Naive thymus-derived CD8-positive, alpha-beta T cell (primary cell): ENCODE measurements at places on chromosomes 3 and 15.

DNA sequence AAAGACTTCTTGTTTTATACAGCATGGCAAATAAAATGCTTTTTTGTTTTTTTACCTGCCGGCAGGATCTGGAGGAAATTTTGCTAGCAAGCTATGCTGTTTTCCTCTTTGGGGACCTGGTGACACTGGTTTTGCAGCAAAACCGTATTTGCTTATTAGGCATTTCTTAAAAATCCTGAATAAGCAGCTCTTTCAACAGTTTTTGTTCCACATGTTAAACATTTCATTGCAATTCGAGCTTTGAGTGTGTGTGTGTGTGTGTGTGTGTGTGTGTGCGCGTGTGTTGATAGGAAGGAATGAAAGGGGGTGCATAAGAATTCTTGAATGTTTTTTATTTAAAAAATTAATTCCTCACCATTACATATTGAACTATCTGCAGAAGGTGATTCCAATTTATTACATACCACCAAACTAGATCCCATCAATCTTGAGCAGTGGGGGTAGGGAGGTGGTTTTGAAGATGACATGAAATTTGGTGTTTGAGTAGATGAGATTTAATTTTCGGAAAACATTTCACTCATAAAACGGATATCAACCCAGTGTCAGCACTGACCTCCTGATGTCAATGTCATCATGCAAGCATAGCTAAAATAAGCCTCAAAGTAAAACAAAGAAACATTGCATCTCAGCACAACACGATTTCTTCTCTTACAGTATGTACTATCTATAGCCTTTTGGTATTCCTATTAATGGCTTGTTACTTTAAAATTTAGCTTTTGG lies 17.3 kb downstream of the ZBTB38 start:
- DNase-seq: no peak
- no peak overlapping the region for H3K27ac ChIP-seq
- H3K4me3 ChIP-seq: no peak overlapping the region
- H3K4me1 ChIP-seq: peaks cover 1% of the 10 kb centered on the region

DNA sequence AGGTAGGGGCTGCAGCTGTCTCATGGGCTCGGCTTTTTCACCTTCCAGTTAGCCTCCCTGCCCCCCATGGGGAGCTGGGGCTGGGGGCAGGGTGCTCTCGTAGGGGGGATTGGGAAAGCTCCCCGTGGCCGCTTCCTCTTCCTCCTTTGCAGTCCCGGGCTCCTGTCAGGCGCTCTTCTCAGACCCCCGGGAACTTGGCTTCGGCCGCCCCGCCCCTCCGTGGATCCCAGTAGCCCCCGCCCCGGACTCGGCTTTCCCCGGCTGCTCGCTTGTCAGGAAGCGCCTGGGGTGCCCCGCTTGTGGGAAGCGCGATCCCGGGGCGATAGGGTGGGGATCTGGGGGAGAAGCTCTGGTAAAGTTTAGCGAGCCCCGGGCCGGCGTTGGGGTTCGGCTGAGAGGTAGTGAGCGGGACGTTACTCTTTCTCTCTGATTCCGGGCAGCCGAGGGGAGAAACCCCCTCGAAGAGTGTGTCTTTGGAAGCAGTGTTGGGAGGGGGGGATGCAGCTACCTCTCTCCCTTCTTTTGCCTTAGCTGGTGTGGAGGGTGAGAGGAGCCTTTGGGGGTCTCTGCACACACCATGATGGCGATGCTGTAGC lies 611 bp downstream of the PIAS1 start:
- peaks cover 42% of the 10 kb centered on the region for H3K4me1 ChIP-seq
- peak; percentile 34 for DNase-seq
- H3K4me3 ChIP-seq: peak overlapping the region; percentile 89
- peak overlapping the region; percentile 94 for H3K27ac ChIP-seq

DNA sequence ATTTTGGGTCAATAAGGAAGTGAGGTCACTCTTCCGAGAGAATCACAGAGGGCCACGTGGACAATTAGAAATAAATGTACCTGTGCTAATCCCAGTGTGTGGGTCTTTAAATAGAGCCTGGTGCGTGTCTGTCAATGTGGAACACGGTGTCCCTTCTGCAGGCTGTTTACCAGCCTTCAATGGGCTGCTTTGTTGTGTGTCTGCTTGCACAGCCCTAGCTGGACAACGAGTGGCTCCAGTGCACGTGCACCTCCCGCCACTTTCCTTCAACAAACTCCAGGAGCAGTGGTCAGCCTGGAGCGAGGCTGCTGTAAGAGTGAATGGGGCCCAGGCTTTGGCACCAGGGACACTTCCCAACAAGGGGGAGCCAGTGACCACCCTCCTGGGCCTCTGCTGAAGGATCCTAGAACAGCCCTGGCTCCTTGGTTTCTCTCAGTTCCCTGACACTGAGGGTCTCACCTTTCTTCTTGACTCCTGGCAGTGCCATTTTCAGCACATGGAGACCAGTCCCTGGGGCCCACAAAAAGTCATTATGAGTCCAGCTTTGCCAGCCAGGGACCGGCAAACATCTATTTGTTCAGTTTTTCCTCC lies 76.1 kb downstream of the ISG20 start:
- H3K4me3 ChIP-seq: no peak overlapping the region
- no peaks in the 10 kb centered on the region for H3K36me3 ChIP-seq
- DNase-seq: no peak
- H3K4me1 ChIP-seq: peaks cover 3% of the 10 kb centered on the region
- no peak overlapping the region for H3K27ac ChIP-seq
- H3K27me3 ChIP-seq: peaks cover 17% of the 10 kb centered on the region

- H3K4me3 ChIP-seq: no peak overlapping the region
- DNase-seq: no peak
- H3K4me1 ChIP-seq: no peaks in the 10 kb centered on the region
- no peak overlapping the region for H3K27ac ChIP-seq
- no peaks in the 10 kb centered on the region for H3K36me3 ChIP-seq
- H3K27me3 ChIP-seq: no peaks in the 10 kb centered on the region
Measured at GRCh38 chr15:101058735-101059134, 139.6 kb downstream of the LRRK1 start.

- no peaks in the 10 kb centered on the region for H3K36me3 ChIP-seq
- DNase-seq: no peak
- H3K27me3 ChIP-seq: peaks cover 5% of the 10 kb centered on the region
- no peak overlapping the region for H3K4me3 ChIP-seq
Measured at GRCh38 chr15:32830241-32830640, 112.4 kb downstream of the GREM1 start.

DNA sequence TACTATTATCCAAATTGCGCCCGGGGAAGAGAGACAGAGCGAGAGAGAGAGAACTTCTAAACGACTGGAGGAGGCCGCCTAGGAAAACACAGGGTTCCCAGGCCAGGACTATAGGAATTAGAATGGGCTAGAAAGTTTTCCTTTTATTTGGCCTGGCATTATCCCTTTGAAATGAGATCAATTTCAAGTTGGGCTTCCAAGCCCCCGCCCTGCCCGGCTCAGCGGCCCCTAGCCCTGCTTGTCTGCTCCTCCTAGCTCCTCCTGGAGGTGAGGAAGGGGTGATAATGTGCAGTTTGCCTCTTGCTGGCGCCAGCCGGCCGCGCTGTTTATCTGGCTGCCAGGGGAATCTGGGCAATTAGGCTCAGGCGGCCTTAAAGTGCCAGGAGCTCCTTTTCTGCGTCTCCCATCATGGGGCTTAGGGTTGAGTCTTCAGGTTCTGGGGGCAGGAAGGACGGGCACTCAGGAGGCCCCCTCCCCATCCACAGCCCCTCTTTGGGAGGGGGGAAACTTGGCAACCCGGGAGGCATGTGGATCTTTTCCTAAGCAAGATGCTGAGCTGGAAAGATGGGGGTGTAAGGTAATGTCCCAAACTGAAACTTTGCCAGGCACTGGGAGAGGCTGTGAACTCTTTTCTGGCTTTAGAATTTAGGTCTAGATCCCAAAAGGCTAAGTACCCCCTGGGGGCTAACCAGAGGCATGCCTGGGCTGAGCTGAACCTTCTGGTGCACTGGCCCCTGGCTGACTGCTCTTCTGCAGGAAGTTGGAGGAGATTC lies 5.5 kb downstream of the SMAD6 start:
- peaks cover 3% of the 10 kb centered on the region for H3K36me3 ChIP-seq
- no peak overlapping the region for H3K4me3 ChIP-seq
- peaks cover 4% of the 10 kb centered on the region for H3K4me1 ChIP-seq
- peaks cover 10% of the 10 kb centered on the region for H3K27me3 ChIP-seq
- DNase-seq: no peak
- H3K27ac ChIP-seq: no peak overlapping the region

- no peaks in the 10 kb centered on the region for H3K36me3 ChIP-seq
- H3K27me3 ChIP-seq: peaks cover 8% of the 10 kb centered on the region
- H3K4me1 ChIP-seq: no peaks in the 10 kb centered on the region
Measured at GRCh38 chr3:131960324-131960723, 74.5 kb downstream of the CPNE4 start.

GRCh38 chr3:49173792-49174170 lies 2.4 kb downstream of the KLHDC8B start:
- no peaks in the 10 kb centered on the region for H3K36me3 ChIP-seq
- H3K4me3 ChIP-seq: no peak overlapping the region
- no peak for DNase-seq
- H3K4me1 ChIP-seq: peaks cover 31% of the 10 kb centered on the region
- peaks cover under 1% of the 10 kb centered on the region for H3K27me3 ChIP-seq
- H3K27ac ChIP-seq: no peak overlapping the region

DNA sequence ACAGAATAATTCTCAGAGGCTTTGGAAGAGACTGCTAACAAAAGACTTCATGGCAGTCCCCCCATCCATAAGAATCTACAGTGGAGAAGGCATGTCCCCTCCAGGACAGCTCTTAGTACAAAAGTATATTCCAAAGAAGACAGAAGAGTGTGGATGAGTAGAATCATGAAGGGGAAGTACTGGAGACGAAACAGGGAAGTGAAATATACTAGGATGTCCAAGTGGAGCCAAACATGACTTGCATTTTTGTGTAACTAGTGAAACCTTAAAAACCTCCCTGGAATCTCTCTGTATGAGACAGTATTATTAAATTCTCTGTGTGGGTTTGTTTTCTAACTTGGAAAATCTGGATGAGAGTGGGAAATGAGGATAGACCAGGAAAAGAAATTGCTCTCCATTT lies 312.4 kb downstream of the RSL24D1 start:
- H3K27me3 ChIP-seq: peaks cover 18% of the 10 kb centered on the region
- no peaks in the 10 kb centered on the region for H3K36me3 ChIP-seq
- no peak for DNase-seq
- no peaks in the 10 kb centered on the region for H3K4me1 ChIP-seq

DNA sequence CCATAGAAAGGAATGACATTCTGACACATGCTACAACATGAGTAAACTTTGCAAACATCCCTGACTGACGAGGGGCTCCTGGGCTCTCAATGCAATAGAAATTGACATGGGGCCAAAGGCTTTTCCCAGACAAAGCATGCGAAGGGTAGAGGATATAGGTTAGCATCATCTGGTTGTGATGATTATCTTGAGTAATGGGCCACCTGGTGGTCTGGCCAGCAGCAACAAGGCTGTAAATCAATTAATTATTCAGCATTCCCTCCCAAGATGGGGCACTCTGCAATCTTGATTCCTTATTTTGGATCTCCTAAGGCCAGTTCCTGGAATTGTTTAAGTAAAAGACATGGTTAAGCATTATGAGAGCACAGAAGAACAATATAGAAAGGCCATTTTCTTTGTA lies 99.2 kb downstream of the AGBL1 start:
- no peaks in the 10 kb centered on the region for H3K4me1 ChIP-seq
- peaks cover 3% of the 10 kb centered on the region for H3K36me3 ChIP-seq
- DNase-seq: no peak
- H3K27ac ChIP-seq: no peak overlapping the region
- H3K27me3 ChIP-seq: peaks cover 18% of the 10 kb centered on the region

DNA sequence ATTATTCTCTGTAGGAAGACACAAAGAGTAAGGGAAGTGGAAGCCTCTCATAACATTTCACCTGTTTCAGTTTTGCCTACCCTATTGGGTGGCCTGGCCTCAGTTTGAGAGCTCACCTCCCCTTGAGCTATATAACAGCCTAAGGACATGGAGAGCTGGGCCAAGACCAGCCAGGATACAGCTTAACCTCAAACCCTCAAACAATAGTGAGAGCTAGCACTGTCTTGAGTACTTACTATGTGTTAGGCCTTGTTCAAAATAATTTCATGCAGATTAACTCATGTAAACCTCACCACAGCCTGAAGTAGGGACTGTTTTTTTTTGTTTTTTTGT lies 15.0 kb upstream of the TBL1XR1 start:
- H3K27me3 ChIP-seq: no peaks in the 10 kb centered on the region
- H3K36me3 ChIP-seq: no peaks in the 10 kb centered on the region
- no peak for DNase-seq
- H3K4me1 ChIP-seq: peaks cover 6% of the 10 kb centered on the region
- H3K27ac ChIP-seq: no peak overlapping the region

DNA sequence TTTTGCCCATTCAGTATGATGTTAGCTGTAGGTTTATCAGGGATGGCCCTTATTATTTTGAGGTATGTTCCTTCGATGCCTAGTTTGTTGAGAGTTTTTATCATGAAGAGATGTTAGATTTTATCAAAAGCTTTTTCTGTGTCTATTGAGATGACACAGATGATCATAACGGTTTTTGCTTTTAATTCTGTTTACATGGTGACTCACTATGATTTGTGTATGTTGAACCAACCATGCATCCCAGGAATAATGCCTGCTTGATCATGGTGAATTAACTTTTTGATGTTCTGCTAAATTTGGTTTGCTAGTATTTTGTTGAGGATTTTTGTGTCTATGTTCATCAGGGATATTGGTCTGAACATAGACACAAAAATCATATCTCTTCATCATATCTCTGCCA lies 8.3 kb downstream of the GPR156 start:
- DNase-seq: no peak
- H3K4me3 ChIP-seq: no peak overlapping the region
- H3K27ac ChIP-seq: no peak overlapping the region
- H3K36me3 ChIP-seq: no peaks in the 10 kb centered on the region
- H3K4me1 ChIP-seq: no peaks in the 10 kb centered on the region

DNA sequence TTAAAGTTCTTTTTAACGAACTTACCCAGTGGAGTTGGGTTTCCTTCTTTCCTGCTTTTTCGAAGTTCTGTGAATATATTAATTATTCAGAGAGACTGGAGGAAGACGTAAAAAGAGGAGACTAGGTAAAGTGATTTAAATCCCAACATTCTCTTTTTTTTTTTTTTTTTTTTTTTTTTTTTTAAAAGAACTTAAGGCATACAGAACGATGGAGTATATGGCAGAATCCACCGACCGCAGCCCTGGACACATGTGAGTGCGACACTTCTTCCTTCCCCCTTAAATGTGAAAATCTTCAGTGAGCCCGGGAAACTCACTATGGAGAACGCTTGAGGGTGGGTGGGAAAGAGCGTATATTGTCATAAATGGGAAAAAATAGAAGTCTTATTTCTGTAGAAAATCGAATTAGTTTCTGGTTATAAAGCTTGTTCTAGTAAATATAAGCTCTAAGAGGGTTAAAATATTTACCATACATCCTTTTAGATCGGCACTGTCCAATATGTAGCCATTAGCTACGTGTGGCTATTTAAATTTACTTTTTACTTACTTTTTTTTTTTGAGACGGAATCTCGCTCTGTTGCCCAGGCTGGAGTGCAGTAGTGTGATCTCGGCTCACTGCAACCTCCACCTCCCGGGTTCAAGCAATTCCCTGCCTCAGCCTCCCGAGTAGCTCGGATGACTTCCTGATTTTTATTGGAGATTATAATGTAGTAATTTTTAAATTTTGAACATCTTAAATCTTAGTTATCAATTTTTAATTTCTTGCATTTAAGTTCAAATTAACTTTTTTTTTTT lies 892 bp downstream of the NMD3 start:
- H3K27ac ChIP-seq: peak overlapping the region; percentile 98
- DNase-seq: no peak
- peaks cover 40% of the 10 kb centered on the region for H3K4me1 ChIP-seq
- H3K36me3 ChIP-seq: peaks cover 8% of the 10 kb centered on the region
